Aorta (tissue), 5 donors: ENCODE measurements at places on chromosomes 3 and 15. TPM values are rescaled to one million over a fixed set of nuclear protein-coding genes. Genes with fewer than 3 reads are reported as not detected.

The MST1R gene
- total RNA-seq = 2.7 TPM

The TGM4 gene
- total RNA-seq = not detected

The NUP210 gene
- 4.8 TPM for total RNA-seq

The IGF1R gene
- 88.8 TPM for total RNA-seq

The LMOD3 gene
- total RNA-seq = 0.12 TPM

The FOXL2NB gene
- total RNA-seq = not detected

The OSTN gene
- total RNA-seq = 2.0 TPM

The TMCO5A gene
- total RNA-seq = not detected

DNA sequence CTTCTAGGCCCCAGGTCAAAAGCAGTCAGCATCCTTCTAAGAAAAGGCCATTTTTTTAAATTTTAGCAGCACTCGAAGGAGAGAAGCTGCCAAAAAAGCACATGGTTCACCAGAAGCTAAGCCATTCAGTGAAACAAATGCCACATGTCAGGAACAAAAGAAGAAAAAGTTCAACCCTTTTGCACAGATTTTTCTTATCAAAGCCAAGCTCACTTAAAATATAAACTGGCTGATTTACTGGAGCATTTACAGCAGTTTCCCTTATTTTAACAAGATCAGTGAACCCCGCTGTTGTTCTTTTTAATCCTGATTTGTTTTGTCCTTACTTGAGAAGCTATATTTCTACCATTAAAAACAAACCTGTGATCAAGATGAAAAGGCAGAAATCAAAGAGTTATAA, 46.5 kb upstream of the SYNPR start:
- no peak for DNase-seq

DNA sequence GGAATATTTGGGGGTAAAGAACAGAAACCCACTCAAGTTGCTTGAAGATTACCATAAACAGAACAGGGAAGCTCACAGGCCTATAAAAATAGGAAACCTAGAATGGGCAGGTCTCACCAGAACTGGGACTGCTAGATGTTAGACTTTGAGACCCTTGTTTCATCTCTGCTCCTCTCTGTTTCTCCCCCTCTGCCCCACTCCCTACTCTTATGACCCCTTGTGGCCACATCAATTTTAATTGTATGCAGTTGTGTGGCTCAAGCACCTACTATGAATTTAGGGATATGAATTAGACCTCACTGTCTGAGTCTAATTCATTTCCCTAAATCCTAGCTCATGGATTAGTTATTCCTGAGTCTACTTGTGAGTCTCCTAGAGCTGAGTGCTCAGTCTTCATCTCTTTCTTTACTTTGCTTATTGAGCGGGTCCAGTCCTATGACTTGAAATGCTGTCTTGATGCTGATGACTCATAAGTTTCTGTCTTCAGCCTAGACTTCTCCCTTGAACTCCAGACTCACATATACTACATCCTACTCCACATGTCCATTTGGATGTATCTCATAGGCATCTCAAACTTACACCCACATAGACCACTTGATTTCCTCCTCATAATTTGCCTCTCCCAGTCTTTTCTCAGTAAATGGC, 78.7 kb downstream of the ITPR1 start:
- DNase-seq = no peak

- no peak for DNase-seq
Observed at GRCh38 chr3:66162766-66163165, 58.0 kb upstream of the SLC25A26 start.

DNA sequence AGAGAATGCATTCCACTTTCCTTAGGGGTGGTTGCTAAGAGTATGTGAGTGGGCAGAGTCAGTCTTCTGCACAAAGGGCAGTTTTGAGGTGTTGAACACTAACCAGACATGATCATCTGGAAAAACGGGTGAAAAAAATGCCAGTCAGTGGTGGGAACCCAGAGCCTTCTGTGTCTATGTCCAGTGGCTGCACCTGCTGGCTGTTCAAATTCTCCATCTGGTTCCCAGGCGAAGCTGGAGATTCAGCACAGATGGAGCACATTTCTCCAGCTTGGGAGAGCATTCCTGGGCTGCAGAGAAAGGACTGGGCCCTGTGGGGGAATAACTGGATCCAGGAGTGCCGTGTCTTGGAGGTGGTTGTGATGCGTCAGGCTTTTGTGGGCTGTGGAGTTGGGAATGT, 74.1 kb downstream of the TRAK1 start:
- no peak for DNase-seq

- no peak for DNase-seq
Observed at GRCh38 chr15:88215066-88215648, 41.4 kb downstream of the NTRK3 start.

DNA sequence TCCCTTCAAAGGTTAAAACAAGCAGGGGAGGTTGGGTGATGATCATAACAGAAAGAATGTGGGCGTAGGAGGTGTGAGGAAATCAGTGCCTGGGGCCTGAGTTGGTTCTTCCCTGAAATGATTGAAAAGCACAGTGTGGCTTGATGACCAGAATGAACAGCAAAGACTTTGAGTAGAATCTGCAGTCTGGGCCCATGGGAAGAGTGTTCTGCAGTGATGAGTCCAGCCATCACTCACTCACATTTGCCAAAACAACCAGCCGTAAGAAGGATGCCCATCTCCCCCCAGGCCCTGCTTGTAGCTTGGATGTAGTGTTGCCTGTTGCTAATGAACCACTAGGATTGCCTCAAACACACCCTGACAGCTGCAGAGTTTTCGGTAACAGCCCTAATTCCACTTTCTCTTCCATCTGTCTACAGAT, 67.9 kb downstream of the VGLL3 start:
- no peak for DNase-seq

- no peak for DNase-seq
Observed at GRCh38 chr3:138297059-138297607, 32.5 kb downstream of the NME9 start.

- no peak for DNase-seq
Observed at GRCh38 chr15:48966595-48967301, 3.0 kb upstream of the SHC4 start.

DNA sequence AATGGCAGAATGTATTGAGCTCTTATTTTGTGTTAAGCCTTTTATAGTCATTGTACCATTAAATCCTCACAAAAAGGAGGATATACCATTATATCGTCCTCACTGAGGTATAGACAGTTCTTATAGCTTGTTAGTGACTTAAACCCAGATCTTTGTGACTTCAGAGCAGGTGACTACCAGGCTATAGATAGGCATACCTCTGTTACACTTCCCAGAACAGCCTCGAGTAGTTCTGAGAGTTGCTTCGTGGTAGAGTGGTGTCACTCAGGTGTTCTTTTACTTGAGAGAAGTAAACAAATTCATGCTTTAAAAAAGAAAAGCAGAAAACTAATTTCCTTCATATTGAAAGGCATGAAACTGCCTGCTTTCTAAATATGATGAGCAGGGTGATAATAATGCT, 59.9 kb downstream of the SEC22A start:
- no peak for DNase-seq

GRCh38 chr3:133461291-133461690, 61.4 kb downstream of the BFSP2 start:
- no peak for DNase-seq
